Epithelial cell of esophagus (primary cell): ENCODE measurements at places on chromosomes 12 and 14.

DNA sequence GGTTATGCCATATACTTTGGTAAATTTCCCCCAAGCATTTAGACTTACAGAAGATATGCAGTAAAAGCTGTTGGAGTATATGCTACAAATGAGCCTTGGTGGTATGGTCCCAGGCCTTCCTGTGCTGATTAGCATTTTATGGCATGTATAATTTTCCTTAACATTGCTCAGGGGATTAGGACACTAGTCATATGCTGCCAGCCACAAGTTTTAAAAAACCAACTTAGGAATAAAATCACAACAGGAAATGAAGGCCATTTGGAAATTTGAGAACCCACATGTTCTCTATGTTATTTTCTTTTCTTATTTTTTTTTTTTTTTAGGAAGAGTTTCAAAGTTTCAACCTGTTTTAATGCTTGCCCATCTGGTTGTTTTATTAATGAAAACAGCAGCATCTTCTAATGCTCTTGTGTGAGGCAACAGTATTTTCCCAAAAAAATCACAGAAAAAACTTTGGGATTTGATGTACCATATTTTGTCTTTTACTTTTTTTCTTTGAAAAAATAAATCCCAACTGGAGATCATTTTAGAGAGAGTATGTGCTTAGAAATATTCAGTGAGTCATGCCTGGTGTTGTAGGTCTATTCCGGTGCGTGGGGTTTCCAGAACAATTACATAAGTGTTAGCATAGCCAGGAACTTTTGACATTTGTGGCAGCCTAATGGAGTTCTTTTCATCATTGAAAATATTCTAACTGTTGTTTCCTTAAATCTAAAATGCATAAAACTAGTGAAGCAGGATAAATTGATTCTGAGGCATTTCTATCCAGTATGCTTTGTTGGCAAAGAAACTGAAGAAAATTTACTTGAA is 21.7 kb upstream of the DUSP6 start:
- peak; percentile 82 for DNase-seq

GRCh38 chr12:58384196-58384595 is 442.8 kb downstream of the ATP23 start:
- no peak for DNase-seq

- no peak for DNase-seq
These were observed 147.5 kb downstream of the ADCK1 start for GRCh38 chr14:77947372-77947771.

DNA sequence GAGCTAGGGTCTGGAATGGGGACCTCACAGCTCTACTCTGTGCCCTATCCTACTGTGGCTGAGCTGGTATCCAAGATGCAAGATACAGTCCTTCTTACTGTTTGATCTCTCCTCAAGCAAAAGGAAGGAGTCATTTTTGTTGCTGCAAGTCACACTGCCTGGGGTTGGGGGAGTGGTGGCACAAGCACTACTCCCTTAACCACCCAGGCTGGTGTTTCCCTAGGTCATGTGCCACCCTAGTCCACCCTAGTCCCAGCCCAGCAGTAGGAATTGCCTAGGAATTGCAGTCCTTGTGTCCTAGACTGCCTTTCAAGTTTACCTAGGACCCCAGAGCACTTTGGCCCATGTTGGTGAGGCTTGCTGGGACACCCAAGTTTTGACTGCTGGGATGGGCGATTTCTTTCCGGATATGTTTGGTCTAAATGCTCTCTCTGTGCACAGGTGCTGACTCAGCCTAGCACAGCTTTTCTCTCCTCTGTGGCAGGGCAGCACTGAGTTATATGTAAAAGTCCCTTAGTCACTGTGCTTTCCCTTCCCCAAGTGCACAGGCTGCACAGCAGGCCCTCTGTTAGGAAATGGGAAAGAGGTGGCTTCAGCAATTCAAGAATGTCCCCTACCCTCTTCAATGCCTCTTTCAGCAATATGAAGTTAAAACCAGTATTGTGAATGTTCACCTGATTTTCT is 54.9 kb downstream of the SLC6A15 start:
- DNase-seq, result peak; percentile 28
